ENCODE measurements at places on chromosomes 12 and 14.

DNA sequence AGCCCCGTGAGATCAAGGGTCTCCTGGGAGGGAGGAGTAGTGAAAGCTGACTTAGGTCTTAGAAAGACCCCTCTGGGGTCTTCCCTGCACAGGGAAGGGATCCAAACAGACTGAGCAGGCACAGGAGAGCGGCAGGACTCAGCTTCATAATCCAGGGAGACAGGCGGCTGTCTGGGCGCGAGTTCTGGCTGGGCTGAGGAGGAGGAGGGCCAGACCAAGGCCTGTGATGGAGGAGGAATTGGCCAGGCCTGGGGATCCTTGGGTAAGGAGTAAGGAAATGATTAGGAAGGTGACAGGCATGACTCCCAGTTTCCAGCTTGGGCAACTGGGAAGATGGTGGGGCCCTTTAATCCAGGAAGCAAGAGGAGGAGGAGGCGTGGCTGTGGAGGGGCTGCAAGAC, 93.1 kb downstream of the DICER1 start:
- DNase-seq: no peak

- DNase-seq: no peak
These were observed 31.8 kb upstream of the RAD51AP1 start for GRCh38 chr12:4506870-4507269.

GRCh38 chr12:52518574-52519386, 1.4 kb downstream of the KRT5 start:
- no peak for DNase-seq

DNA sequence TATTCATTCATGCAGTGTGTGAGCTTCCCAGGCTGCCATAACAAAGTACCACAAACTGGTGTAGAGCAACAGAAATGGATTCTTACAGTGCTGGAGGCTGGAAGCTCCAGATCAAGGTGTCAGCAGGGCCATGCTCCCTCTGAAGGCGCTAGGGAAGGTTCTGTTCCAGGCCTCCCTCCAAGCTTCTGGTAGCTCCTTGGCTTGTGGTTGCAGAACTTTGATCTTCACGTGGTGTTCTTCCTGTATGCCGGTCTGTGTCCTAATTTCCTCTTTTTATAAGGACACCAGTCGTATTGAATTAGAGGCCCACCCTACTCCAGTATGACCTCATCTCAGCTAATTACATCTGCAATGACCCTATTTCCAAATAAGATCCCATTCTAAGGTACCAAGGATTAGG, 3.1 kb downstream of the OTUB2 start:
- DNase-seq: no peak
